ENCODE measurements at places on chromosomes 7 and 10.

- DNase-seq: no peak
Observed at GRCh38 chr7:43771573-43771972, 13.1 kb downstream of the BLVRA start.

DNA sequence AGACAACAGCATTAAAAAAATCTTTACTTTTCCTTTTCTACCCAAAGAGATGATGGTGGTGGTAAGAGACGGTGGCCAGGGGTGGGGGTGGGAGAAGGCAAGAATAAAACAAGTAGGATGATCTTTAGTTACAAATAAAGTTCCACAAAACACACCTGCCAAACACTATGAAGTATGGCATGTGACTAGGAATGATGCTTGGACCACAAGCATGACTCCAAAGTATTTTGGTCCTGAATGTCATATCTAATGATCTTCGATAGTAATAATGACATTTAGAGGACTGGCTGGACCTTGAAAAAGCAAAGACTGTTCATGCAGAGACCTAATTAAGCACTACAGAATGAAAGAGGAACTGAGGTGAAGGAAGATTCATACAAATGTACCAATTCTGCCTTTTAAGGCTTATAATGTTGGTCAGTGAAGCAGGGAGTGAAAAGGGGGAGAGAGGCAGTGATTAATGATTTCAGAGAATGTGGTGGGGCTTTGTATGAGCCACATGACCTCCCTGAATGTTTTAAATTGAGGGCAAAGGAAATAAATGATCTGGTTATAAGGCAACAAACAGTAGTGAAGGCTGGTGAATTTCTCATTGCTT lies 29.6 kb upstream of the DKK1 start:
- no peak for DNase-seq

- DNase-seq: no peak
Observed at GRCh38 chr7:96322373-96322695, 436 bp upstream of the SLC25A13 start.

GRCh38 chr10:527416-527815 lies 162.1 kb downstream of the DIP2C start:
- DNase-seq: no peak

DNA sequence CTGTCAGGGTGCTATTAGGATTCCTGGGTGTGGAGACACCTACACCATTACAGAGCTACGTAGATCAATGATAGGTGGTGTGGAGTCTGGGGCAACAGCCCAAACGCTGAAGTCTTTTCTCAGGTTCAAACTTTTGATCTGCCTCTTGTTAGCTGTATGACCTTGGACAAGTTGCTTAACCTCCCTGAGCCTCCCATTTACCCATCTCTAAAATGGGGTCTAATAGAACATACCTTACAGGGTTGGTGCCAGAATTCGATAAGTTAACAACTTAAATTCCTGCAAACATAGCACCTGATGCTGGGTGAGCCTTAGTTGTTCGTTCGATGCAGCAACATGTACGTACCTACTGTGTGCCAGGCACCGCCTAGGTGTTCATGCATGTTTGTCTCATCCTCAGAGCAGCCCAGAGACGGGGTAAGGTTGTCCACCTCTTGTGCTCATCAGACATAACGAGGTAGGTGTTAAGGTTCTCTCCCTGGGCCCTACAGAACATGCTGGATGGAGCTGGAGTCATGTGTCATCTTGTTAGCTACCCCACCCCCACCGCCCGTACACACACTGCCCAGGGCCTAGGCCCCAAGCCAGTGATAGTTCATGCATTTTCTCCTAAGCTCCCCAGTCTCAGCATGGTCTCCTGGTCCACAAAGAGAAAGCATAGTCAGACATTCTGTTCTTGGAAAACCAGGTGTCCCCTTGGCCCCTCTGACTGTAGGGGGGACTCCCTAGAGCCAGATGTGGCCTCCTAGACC lies 41.0 kb upstream of the SLC29A3 start:
- no peak for DNase-seq

DNA sequence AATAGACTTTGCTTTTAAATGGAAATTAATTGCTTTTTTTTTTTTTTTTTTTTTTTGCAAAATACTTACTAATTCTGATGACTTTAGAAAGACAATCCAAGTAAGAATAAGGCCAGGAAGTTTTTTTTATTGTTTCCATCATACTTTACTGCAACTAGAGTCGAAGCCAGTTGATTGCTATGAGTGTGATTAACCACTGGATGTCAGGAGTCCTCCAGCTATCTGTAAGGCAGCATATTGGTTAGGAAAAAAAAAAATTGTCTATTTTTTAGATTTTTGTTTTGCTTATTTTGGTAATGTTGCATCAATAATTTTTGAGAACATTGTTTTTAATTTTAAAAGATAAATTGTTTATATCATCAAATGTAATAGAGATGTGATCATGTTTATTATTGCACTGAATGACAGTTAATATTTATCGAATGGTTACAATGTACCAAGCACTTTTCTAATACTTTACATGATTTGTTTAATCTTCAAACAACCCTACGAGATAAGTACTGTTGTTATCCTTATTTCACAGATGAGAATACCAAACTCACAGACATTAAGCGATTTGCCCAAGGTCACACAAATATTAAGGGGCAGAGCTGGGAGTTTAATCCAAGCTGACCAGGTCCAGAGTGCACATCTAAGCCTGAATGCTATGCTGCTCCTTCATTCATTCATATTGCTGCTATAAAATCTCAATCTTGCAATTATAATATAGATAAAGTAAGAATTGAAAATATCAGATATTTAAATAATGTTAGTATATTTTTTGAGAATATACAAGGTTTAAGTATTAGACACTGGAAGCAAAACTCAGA lies 19.9 kb upstream of the LMOD2 start:
- no peak for DNase-seq

GRCh38 chr10:75597773-75598440 lies 166.5 kb downstream of the LRMDA start:
- no peak for DNase-seq

DNA sequence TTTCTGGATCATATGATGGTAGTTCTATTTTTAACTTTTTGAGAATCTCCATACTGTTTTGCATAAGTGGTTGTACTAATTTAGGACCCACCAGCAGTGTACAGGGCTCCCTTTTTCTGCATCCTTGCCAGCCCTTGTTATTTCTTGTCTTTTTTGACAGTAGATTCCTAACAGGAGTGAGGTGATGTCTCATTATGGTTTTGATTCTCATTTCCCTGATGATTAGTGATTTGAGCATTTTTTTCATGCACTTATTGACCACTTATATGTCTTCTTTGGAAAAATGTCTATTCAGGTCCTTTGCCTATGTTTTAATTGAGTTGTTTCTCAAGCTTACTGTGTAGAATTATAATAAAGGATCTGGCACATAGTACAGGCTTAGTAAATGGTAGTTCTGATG lies 238.8 kb upstream of the BMPER start:
- DNase-seq: no peak

DNA sequence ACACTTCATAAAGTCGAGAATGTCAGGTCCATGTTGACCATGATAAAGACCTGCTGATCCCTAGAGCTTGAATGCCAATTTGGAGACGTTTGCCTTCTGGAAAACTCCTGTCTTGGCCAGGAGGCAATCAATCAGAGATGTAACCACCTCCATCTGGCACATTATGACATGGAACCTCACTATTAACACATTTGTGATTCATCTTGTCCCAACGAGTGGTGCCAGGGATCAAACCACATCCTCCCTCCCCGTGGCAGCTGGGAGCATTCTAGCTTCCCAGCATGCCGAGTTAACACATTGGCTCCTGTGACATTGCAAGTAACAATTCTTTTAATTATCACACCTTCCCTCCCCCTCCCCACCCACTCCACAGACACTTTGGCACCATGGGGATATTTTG lies 84.0 kb upstream of the PPP1R17 start:
- DNase-seq: no peak

DNA sequence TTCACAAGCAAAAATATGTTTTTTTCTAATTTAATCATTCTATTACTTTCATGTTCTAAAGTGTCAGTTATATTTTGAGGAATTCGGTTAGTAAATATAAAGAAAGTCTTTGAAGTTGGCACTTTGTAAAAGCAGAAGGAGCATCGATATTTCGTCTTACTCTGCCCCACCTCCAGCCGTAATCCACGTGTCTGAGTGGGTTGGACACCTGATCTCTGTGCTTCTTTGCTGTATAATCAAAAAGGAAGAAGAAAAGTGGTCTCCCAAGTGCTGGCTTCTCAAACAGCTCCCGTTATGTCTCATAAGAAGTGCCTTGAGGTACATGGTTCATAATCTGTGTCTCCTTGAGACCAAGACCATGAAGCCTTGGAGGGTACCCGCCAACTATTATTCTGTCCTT lies 19.8 kb downstream of the PRKAR2B start:
- no peak for DNase-seq

DNA sequence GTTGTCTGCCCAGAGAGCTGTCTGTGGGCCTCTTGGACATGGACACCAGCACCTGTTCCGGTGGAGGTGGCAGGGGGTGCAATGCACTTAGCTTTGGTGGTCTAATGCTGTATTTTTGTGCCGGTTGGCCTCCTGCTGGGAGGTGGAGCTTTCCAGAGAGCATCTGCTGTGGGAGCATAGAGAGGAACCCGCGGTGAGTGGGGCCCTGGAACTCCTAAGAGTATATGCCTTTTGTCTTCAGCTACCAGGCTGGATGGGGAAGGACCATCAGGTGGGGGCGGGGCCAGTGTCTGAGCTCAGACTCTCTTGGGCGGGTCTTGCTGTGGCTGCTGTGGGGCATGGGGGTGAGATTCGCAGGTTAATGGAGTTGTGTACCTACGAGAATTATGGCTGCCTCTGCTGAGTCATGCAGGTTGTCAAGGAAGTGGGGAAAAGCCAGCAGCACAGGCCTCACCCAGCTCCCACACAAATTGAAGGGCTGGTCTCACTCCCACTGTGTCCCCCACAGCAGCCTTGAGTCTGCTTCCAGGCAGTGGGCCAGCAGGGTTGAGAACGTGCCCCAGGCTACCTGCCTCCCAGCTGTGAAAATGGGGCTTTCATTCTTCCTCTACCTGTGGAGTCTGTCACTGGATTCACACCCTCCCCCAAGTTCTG lies 29.0 kb downstream of the JAKMIP3 start:
- no peak for DNase-seq

GRCh38 chr10:69446229-69446628 lies 5.0 kb upstream of the TSPAN15 start:
- DNase-seq: no peak

DNA sequence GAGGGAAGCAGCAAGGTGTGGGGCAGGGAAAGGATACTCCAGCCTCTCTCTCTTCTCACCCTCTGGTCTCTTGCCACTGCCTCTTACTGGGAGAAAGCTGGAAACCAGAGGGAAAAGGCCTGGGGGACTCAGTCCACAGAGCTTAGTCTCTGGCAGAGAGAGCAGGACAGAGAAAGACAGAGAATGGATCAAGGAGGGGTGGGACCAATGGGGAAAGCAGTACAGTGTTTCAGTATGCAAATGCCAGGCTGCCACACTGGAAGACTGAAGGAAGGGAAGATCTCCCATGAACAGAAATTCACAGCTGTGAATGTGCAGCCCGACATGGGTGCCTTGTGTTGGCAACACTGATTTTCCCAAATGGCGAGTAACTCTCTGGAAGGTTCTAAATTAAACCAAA lies 40.4 kb downstream of the CREB5 start:
- no peak for DNase-seq

DNA sequence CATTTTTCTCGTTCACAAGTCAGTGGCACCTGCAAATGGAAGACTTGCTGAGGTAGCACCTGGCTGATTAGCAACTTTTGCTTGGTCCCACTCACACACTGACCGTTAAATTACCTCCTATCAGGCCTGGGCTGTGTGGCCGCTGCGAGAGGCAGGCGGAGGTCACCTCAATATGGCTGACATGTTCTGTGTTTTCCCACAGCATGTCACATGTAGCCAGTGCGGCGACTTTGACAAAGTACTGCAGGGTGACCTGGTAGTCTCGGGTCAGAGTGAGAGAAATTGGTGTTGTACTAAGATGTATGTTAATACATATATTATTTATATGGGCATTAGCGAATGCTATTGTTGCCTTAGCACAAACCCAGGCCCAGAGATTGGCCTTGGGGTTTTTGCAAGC lies 307.5 kb downstream of the LRMDA start:
- DNase-seq: no peak

DNA sequence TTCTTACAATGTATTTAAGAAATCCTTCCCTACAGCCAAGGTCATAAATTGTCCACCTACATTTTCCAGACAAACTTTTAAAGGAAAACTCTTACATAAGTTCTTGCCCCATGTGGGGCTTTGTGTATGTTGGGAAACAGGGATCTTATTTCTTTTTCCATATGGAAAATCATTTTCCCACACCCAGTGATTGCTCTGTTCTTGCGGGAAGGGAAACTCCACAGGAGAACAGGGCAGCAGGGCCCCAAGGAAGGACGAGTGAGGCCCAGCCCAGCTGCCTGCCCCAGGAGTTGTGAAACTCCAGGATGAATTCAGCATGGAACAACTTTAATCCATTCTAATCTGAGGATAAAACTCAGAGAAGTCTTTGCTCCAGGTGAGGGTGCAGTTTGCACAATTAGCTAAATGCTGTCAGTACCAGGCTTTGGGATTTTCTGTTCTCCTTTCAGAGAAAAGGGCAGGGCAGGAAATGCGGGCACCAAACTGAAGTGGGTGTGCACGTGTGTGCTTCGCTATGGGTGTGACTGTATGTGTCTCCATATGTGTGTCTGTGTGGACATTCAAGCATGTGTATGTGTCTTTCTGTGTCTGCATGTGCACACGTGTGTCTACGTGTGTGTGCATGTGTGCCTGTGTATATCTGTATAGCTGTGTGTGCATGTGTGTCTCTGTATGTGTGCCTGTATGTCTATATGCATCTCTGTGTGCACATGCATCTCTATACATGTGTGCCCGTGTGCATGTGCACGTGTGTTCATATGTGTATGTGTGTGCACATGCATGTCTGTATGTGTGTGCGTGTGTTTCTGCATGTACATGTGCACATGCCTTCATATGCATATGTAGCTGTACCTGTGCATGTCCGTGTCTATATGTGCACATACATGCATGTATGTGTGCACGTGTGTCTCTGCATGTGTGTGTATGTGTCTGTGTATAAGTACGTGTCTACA lies 102.0 kb upstream of the FAM20C start:
- DNase-seq: no peak

- DNase-seq: no peak
Observed at GRCh38 chr10:47349941-47350371, 1.8 kb downstream of the RBP3 start.

DNA sequence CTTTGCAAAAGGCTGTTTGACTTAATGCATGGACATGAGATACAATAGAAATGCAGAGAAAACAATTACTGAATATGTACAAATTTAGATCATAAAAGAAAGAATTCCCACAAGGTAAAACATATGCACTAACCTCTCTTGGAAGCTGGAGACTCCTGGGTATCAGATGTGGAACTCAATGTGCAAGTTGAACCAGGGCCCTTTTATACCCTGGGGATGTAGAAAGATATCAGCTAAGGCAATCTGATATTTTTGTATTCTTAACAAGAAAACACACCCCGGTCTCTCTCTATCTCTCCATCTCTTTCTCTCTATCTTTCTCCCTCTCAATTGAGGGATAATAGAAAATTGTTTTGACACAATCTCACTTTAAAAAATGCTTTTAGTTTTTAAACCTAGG lies at the start of gene IDI2:
IDI2 (minus strand) TSS at position 177 of the 400 bp plus-strand sequence. CDS start 1,136 bp downstream, outside the sequence.
- no peak for DNase-seq
